Stimulated activated CD8-positive, alpha-beta memory T cell treated with anti-CD3 and anti-CD28 coated beads, Interleukin-15, amount 100 ng/mL, for 4 hours (primary cell): ENCODE measurements at places on chromosomes 2 and 18.

DNA sequence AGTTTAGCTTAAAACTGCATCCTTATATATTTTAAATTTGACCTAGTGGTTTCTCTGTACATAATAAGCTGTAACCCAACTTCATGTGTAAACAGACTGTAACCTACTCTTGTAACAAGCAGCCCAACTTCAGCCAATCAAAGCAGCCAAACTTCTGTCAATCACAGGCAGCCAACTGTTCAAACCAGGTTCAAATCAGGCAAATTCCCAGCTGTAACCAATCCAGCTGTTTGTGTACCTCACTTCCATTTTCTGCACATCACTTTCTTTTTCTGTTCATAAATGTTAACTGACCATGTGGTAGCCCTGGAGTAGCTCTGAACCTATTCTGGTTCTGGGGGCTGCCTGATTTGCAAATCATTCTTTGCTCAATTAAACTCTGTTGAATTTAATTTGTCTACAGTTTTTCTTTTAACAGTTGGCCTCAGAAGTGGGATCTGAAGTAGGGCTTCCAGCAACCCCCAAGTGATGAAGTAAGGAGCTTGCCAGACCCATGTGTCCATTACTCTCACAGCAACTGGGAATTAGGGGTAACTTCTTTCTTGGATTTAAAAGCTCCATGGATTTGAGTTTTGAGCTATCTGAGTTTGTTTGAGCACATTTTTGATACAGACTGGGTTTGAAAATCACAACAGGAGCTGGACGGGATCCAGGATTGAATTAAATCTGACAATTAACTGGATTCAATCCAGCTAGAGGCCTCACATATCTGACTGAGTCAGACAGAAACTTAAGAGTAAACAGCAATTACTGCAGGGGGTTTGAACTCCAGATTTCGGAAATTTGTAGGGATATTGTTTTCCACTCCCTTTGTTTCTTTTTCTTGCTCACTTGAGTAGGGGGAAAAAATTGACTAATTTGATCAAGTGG, 1569.7 kb upstream of the SLC39A10 start:
- no peak for DNase-seq

DNA sequence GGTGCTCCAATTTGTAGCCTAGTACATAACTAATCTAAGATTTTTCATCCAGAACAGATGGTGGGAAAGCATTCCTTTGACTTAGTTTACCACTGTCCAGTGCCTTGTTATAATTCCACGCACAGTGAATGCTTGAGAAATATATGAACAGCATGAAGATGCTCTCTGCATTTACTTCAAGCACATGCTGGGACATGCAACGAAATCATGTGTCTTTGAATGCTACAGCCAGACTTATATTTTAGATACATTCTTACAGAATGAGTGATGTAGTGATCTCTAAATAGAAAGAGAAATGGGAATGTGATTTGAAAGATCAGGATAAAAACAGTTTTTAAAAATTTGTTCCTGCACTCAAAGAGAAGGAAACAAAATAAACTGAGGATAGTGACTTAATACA, 398.3 kb downstream of the FBXO15 start:
- no peak for DNase-seq

- no peak for DNase-seq
Measured at GRCh38 chr2:204483608-204484081, 61.6 kb upstream of the PARD3B start.

- no peak for DNase-seq
Measured at GRCh38 chr2:164363646-164364045, 257.6 kb downstream of the GRB14 start.

- DNase-seq: no peak
Measured at GRCh38 chr2:55156326-55156725, 75.8 kb downstream of the CLHC1 start.

DNA sequence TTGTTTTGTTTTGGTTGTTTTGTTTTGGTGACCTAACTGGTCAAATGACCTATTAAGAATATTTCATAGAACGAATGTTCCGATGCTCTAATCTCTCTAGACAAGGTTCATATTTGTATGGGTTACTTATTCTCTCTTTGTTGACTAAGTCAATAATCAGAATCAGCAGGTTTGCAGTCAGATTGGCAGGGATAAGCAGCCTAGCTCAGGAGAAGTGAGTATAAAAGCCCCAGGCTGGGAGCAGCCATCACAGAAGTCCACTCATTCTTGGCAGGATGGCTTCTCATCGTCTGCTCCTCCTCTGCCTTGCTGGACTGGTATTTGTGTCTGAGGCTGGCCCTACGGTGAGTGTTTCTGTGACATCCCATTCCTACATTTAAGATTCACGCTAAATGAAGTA, at the start of gene TTR:
Gene TTR (plus strand): TSS at position 250 of the 400 bp plus-strand sequence. CDS start 26 bp downstream, at position 276.
- no peak for DNase-seq

DNA sequence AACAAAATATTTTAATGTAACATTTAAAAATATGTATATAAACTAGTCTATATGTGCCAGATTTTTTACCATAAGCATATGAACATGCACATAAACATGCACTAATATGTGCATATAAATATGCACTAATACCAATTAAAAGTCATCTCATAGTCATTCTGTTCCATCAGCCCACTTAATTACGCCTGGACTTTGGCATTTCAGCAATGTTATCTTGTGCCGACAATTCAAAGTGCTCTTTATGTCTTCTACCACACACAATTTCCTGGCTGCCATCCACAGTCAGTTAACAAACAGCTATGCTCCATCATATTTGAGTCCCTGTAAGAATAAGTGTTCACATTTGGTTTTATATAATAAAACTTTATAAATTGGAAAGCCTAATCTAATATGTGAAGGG, 92.6 kb upstream of the TSPYL6 start:
- DNase-seq: no peak

DNA sequence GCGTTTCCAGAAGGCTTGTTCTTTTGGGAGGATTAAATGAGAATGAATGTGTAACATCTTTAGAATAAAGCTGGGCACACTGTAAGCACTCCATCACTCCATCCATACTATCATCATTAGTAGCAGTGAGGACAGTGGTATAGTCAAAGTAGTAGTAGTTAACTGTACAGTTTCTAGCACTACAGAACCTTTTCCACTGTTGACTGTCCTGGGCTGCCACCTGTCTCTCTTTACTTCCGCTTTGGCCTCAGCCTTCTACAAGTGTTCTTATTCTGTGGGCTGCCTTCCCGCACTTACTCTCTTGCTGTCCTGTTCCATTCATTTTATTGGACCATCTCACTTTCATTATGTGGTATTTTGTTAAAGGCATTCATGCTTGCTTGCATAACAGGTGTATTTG, 3.3 kb downstream of the SLC9A2 start:
- no peak for DNase-seq
